ENCODE measurements at places on chromosomes 13 and 19.

- H3K27ac ChIP-seq = no peak overlapping the region
- no peaks in the 10 kb centered on the region for H3K4me1 ChIP-seq
- DNase-seq = no peak
- H3K36me3 ChIP-seq = no peaks in the 10 kb centered on the region
- H3K4me3 ChIP-seq = no peak overlapping the region
These were observed 61.5 kb downstream of the B3GLCT start for GRCh38 chr13:31261241-31261640.

DNA sequence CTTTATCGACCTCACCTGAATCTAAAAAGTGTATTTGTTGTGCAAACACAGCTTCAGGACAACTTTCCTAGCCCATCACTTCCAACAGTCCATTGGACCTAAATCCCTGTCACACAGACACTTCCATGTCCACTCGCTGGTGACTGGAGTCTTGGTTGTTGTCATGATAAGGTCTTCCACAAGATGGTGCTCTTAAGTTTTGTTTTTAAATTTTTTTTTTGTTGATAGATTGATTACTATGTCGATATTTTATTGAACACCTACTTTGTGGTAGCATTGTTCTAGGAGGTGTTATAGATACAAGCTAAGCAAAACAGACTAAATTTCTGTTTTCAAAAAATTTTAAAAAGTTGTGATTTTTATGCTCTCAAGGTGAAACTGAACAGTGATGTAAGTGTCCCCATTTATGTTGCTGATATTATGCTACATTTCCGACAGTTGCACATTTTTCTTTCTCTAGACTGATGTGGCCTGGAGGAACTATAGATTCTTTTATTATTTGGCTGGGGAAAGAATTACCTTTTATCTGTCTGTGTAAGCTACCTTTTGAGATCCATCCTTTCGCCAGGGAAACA is 8.1 kb upstream of the ERICH6B start:
- no peaks in the 10 kb centered on the region for H3K4me1 ChIP-seq
- DNase-seq = no peak
- no peak overlapping the region for H3K27ac ChIP-seq
- H3K36me3 ChIP-seq = no peaks in the 10 kb centered on the region
- peaks cover 5% of the 10 kb centered on the region for H3K27me3 ChIP-seq
- no peak overlapping the region for H3K4me3 ChIP-seq

DNA sequence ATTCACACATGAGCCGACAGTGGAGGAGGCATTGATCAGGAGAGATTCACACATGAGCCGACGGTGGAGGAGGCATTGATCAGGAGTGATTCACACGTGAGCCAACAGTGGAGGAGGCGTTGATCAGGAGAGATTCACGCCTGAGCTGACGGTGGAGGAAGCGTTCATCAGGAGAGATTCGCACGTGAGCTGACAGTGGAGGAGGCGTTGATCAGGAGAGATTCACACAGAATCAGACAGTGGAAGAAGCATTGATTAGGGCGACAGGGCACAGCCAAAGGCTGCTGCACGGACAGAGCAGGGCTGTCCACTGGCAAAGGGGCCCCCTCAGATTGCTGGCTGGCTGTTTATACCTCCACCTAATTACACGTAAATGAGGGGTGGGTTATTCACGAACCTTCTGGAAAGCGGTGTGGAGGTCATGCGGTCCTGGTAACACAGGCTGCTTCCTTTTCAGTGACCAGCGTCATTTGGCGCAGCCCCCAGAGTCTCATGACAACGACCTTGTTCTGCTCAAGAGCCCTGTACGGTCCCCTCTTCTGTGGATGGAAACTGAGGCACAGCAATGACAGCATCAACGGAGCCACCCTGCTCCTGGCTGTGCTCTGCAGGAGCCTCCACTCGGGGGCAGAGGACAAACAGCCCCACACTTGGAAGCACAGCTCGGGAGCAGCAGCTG is 50.6 kb upstream of the GAS6 start:
- H3K36me3 ChIP-seq = no peaks in the 10 kb centered on the region
- H3K4me3 ChIP-seq = no peak overlapping the region
- DNase-seq = no peak
- H3K27me3 ChIP-seq = no peaks in the 10 kb centered on the region

DNA sequence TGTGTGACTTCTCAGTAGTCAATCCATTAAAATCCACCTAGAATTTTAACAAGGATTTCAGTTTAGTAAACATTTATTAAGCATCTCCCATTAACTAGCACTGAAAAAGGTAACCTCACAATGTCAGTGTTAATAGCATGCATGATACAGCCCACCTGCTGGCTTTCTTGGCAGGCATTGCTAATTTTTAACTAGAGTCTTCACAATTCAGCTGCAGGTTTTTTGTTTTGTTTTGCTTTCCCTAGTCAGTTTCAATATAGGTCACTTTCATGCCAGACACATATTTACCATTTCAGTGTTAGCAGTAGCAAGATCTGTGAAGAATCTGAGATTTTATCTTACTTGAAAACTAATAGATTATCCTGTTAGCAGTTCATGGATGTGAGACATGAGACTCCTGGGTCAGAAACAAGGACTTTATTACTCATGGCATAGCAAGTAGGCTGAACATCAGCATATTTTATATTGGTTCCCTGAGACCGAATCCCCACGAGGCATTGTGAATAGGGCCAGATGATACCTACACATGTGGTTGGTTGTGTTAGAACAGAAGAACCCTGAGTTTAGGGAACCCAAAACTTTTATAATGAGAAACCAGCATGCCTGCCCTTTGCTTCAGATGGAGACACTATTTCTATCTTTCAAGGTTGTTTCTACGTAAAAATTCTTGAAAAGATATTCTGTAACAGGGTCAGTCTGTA is 198.0 kb upstream of the HTR2A start:
- H3K4me3 ChIP-seq = no peak overlapping the region
- no peaks in the 10 kb centered on the region for H3K27me3 ChIP-seq
- no peaks in the 10 kb centered on the region for H3K4me1 ChIP-seq
- H3K36me3 ChIP-seq = no peaks in the 10 kb centered on the region
- H3K27ac ChIP-seq = no peak overlapping the region

- no peaks in the 10 kb centered on the region for H3K27me3 ChIP-seq
- H3K4me1 ChIP-seq = no peaks in the 10 kb centered on the region
- H3K27ac ChIP-seq = no peak overlapping the region
- H3K36me3 ChIP-seq = no peaks in the 10 kb centered on the region
- DNase-seq = no peak
These were observed 22.0 kb downstream of the ZNF780B start for GRCh38 chr19:40033989-40034560.

- no peaks in the 10 kb centered on the region for H3K36me3 ChIP-seq
- no peaks in the 10 kb centered on the region for H3K4me1 ChIP-seq
- no peak overlapping the region for H3K27ac ChIP-seq
- H3K27me3 ChIP-seq = no peaks in the 10 kb centered on the region
These were observed 1528.6 kb upstream of the SLC10A2 start for GRCh38 chr13:104594806-104595205.

- no peak overlapping the region for H3K27ac ChIP-seq
- H3K4me3 ChIP-seq = no peak overlapping the region
- H3K36me3 ChIP-seq = no peaks in the 10 kb centered on the region
- no peak for DNase-seq
- no peaks in the 10 kb centered on the region for H3K4me1 ChIP-seq
These were observed 473.0 kb upstream of the SLC10A2 start for GRCh38 chr13:103539265-103539664.

DNA sequence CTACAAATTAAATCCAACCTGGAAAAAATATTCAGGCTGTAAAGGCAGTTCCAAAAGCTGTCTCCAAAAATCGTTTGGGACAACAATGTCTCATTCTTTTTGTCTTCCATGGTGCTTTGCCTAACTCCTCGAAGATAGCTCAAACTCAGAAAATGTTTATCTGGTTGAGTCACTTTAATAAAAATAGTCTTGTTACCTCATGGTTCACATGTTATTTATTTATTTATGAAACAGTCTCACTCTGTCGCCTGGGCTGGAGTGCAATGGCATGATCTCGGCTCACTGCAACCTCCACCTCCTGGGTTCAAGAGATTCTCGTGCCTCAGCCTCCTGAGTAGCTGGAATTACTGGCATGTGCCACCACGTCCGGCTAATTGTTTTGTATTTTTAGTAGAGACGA is 4.9 kb upstream of the BRD4 start:
- H3K27ac ChIP-seq = no peak overlapping the region
- no peaks in the 10 kb centered on the region for H3K27me3 ChIP-seq
- DNase-seq = no peak
- peaks cover 25% of the 10 kb centered on the region for H3K4me1 ChIP-seq
- H3K4me3 ChIP-seq = no peak overlapping the region

DNA sequence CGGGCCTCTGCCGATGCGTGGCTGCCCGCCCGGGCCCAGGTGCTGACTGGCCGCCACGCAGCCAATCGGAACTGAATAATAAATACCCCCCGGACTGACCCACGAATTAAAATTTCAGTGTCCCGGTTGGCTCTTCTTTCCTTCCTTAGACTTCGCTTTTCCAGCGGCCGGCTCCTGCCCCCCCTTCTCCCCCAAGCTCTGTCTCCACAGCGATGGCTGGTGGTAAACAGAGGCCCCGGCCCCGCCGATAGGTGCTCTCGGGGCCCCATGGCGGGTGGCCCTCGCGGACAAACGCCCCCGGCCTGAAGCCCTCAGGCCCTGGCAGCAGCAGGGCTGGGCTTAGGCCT is 2.6 kb downstream of the ZBTB7A start:
- peak overlapping the region; percentile 84 for H3K4me3 ChIP-seq
- peak overlapping the region; percentile 97 for H3K27ac ChIP-seq
- peaks cover 68% of the 10 kb centered on the region for H3K4me1 ChIP-seq
- peaks cover 11% of the 10 kb centered on the region for H3K36me3 ChIP-seq

GRCh38 chr13:99606324-99607066 is 105.2 kb downstream of the TM9SF2 start:
- no peaks in the 10 kb centered on the region for H3K27me3 ChIP-seq
- H3K4me1 ChIP-seq = peaks cover 18% of the 10 kb centered on the region
- DNase-seq = peak; percentile 77
- peak within 1 kb of the TSS; percentile 72 for H3K4me3 ChIP-seq
- H3K27ac ChIP-seq = peak within 1 kb of the TSS; percentile 32
- no peaks in the 10 kb centered on the region for H3K36me3 ChIP-seq

DNA sequence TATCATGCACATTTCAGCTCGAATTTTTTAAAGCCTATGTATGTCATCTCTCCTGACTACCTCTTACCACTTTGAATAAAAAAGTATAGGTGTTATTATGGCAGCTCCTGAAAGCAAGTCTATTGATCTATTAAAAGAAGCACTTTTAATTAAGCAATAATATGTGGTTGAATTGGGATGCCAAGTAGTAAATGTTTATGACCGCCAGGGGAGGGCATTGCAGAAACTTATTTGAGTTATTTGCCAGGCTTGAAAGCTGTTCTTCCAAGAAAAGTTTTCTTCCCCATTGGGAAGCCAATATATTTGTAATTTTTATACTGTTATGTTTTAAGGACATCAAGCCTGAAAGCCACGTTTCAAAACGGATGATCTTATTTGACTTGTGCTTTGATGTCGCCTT is 88.1 kb upstream of the SOX21 start:
- no peaks in the 10 kb centered on the region for H3K36me3 ChIP-seq
- H3K4me3 ChIP-seq = no peak overlapping the region

DNA sequence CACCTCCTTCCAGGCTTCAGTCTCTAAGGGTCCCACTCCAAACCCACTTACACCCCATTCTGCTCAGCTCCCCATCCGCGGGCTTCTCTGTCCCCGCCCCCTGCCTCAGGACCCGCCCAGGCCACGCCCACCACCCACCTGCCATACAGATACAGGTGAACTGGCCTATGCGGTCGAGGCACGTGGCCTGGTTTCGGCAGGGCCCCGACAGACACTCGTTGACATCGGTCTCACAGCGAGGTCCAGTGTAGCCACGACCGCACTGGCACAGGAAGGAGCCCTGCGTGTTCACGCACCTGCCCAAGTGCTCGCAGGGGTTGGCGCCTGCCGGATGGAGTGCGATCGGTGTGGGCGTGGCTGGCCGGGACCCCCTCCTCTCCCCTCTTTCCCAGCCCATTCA is 11.9 kb downstream of the NOTCH3 start:
- no peak for DNase-seq
- no peak overlapping the region for H3K27ac ChIP-seq
- H3K27me3 ChIP-seq = no peaks in the 10 kb centered on the region
- H3K36me3 ChIP-seq = no peaks in the 10 kb centered on the region
- H3K4me3 ChIP-seq = no peak overlapping the region
- no peaks in the 10 kb centered on the region for H3K4me1 ChIP-seq

DNA sequence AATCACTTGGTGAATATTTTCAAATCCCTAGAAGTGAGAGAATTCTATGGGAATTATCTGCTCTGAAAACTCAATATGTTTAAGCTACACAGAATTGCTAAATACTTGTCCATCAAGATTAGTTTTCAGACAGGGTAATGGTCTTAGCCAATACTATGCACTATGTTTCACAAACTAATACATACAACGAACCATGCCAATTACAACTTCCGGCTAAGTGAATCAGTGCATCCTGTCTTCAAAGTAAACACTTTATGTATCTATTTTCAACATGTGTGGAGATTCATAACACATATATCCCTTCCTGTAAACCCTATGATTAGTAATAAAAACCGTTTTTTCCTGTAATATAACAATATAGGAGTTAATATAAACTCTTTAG is 181.5 kb downstream of the POSTN start:
- H3K27ac ChIP-seq = no peak overlapping the region
- no peaks in the 10 kb centered on the region for H3K4me1 ChIP-seq
- H3K36me3 ChIP-seq = no peaks in the 10 kb centered on the region
- H3K4me3 ChIP-seq = no peak overlapping the region

- peaks cover 20% of the 10 kb centered on the region for H3K4me1 ChIP-seq
- no peaks in the 10 kb centered on the region for H3K36me3 ChIP-seq
- no peak within 1 kb of the TSS for H3K27ac ChIP-seq
- DNase-seq = peak; percentile 37
- peaks cover 69% of the 10 kb centered on the region for H3K27me3 ChIP-seq
These were observed at the start of gene GRIN3B for GRCh38 chr19:1000095-1000494. Gene GRIN3B (plus strand): TSS chr19:1000419. CDS start chr19:1000438, 19 bp downstream.

DNA sequence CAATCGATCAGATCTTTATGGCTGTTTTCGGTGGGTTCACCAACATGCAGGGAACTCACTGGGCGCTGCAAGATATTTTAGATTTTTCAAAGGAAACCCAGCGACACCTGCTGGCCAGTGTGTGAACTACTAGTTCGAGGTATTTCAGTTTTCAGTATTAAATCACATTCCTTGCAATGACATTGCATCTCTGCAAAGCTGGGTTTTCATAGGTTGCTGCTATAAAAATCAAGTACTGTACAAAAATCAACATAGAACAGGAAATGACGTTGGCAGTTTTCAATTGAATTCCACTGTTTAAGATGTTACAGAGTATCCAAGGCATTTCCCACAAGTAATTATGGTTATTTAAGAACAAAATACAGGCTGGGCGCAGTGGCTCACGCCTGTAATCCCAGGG is 17.6 kb downstream of the LIG1 start:
- H3K4me1 ChIP-seq = no peaks in the 10 kb centered on the region
- peak; percentile 28 for DNase-seq
- peaks cover 43% of the 10 kb centered on the region for H3K36me3 ChIP-seq
- no peak overlapping the region for H3K4me3 ChIP-seq
- H3K27ac ChIP-seq = no peak overlapping the region
